Transverse colon (tissue), 4 donors: ENCODE measurements at places on chromosomes 1 and 21. TPM values are rescaled to one million over a fixed set of nuclear protein-coding genes. Genes with fewer than 3 reads are reported as not detected.
A peak's percentile ranks its signal among the peaks of the same experiment; 100 is the strongest.

DNA sequence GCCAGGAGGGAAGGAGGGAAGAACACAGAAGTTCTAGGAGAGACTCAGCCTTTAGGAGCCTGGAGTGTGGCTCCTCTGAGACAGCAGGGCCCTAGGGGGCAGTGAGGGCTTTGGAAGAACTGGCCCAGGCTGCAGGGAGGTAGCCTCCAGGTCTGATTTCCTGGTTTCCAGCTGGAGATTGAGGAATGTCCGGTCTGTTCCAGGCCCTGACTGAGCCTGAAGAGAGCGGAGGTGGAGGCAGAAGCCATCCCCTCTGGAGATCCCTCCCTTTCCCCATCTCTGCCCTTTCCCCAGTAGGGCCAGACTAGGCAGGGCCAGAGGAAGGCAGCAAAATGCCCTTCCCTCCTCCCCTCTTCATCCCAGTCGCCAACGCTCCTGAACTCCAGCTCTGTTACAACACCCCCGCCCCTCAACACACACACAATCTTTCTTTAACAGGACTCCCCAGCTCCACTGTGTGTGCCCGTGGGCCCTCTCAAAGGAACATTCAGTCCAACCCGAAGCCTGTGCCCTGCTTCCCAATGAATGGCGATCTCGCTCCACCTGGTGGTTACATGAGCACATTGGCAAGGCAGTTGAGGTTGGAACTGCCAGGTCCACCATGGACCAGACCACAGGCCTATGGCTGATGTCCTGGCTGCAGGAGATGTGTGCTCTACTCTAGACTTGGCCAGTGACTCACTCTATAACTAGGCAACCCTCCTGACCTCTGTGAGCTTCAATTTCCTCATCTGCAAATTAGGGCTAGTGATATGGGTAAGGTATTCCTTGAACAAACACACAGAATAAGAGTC, 32.0 kb downstream of the MAP7D1 start:
- H3K27ac ChIP-seq, result peak overlapping the region; percentile 87
- no peaks in the 10 kb centered on the region for H3K4me1 ChIP-seq
- H3K27me3 ChIP-seq, result no peaks in the 10 kb centered on the region
- no peak overlapping the region for H3K4me3 ChIP-seq
- peak; percentile 88 for DNase-seq
- H3K36me3 ChIP-seq, result no peaks in the 10 kb centered on the region

- no peaks in the 10 kb centered on the region for H3K36me3 ChIP-seq
- no peak for DNase-seq
- H3K4me3 ChIP-seq, result no peak overlapping the region
- no peaks in the 10 kb centered on the region for H3K27me3 ChIP-seq
- peaks cover 2% of the 10 kb centered on the region for H3K4me1 ChIP-seq
These were observed 38.7 kb downstream of the RUNX1 start for GRCh38 chr21:35010447-35010846.

DNA sequence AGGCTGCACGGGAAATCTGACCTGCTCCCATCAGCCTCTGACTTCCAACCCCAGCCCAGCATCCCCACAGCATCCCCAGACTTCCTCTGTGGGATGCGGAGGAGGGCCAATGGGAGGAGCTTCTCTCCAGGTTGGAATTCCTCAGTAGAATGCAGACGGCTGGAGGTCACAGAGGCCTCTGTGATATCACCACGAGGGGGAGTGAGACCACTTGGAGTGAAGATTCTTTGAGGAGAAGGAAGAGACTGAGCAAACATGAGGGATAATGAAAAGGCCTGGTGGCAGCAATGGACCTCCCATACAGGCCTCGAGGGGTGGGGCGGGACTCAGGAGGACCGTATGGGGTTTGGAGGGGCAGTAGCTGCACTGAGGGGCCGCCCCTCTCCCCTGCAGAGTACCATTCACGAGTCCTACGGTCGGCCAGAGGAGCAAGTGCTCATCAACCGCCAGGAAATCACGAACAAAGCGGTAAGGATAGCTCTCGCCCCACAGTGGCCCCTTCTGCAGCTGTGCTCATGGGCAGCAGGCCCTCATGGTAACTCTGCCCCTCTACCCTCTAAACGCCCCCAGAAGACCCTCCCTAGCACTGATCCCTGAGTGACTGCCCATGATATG, at the start of gene CATSPER4:
CATSPER4 (plus strand) TSS at position 230 of the 615 bp plus-strand sequence; CDS start at position 256, 26 bp downstream.
- H3K27me3 ChIP-seq, result no peaks in the 10 kb centered on the region
- no peak within 1 kb of the TSS for H3K4me3 ChIP-seq
- no peak within 1 kb of the TSS for H3K27ac ChIP-seq
- no peak for DNase-seq

- no peaks in the 10 kb centered on the region for H3K4me1 ChIP-seq
- no peak for DNase-seq
- H3K36me3 ChIP-seq, result no peaks in the 10 kb centered on the region
- H3K27me3 ChIP-seq, result no peaks in the 10 kb centered on the region
- H3K27ac ChIP-seq, result no peak overlapping the region
- no peak overlapping the region for H3K4me3 ChIP-seq
These were observed 40.3 kb downstream of the RPE65 start for GRCh38 chr1:68409426-68409825.

- no peak for DNase-seq
- H3K36me3 ChIP-seq, result no peaks in the 10 kb centered on the region
- H3K27ac ChIP-seq, result no peak overlapping the region
- no peaks in the 10 kb centered on the region for H3K27me3 ChIP-seq
- no peak overlapping the region for H3K4me3 ChIP-seq
- H3K4me1 ChIP-seq, result peaks cover 9% of the 10 kb centered on the region
These were observed 57.8 kb downstream of the BCAR3 start for GRCh38 chr1:93623875-93624274.

DNA sequence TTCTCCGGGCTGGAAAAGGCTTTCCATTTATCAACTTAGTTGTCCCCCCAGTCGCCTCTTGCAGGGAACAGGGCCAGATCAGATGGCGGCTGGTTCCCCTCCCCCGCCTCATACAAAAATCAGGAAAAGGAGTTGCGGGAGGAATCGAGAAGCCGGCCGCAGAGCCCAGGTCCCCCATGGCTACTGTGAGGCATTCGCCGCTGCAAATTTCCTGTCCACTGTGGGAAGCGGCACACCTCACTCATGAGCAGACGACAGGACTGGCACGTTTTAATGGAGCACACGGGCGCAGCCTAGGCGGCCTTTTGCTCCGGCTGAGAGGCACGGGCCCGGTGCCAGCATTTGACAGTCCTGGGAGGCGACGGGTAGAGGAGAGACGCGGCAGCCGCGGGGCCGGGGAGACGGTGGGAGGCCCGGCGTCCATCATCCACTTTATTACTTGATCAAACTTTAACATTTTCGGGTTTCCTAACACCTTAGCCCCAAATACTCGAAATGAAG, 1.1 kb downstream of the GNG4 start:
- H3K27ac ChIP-seq, result no peak overlapping the region
- no peaks in the 10 kb centered on the region for H3K36me3 ChIP-seq
- DNase-seq, result peak; percentile 64

DNA sequence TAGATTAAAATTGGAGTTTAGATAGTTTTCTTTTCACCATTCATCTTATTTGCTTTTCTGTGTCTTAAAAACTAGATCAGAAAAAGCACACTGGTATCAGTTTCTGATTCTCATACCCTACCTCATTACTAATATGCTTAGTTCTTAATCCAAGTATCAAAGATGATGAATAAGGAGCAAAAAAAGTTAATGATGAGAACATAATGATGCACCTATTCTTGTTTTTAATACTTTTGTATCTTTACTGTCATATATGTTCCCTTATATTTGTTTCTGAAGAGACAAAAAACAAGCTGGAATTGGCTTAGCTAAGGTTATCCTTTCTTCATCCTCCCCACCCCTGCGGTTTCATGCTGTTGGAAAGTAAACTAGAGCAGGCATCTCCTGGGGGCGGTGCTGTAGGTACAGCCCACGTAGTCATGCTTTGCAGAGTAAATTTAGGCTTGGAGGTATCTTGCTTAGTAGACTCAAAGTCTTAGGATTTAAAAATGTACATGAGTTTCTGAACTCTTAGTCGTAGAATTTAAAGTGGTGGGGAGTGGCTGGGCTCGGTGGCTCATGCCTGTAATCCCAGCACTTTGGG, 16.4 kb downstream of the CNIH4 start:
- peaks cover 62% of the 10 kb centered on the region for H3K36me3 ChIP-seq
- no peak overlapping the region for H3K27ac ChIP-seq
- DNase-seq, result no peak
- H3K4me1 ChIP-seq, result no peaks in the 10 kb centered on the region

DNA sequence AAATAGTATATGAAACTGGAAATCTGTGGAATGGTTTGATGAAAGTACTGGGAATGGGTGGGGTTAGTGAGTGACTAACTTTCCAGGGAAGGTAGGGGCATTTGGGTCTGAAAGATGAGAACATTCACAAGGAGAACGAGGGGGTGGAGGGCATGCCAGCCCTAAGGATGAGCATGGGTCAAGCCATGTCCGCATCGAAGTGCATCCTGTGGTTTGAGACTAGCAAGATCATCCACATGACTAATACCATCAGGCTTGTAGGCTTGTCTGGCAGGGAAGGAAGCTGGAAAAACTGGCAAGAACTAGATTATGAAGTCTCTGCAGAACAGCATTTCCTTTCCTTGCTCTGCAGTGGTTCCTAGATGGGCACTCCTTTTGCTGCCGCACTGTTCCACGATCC, 70.4 kb upstream of the UBE2U start:
- no peak overlapping the region for H3K27ac ChIP-seq
- no peaks in the 10 kb centered on the region for H3K27me3 ChIP-seq
- no peaks in the 10 kb centered on the region for H3K4me1 ChIP-seq
- DNase-seq, result no peak
- no peaks in the 10 kb centered on the region for H3K36me3 ChIP-seq

DNA sequence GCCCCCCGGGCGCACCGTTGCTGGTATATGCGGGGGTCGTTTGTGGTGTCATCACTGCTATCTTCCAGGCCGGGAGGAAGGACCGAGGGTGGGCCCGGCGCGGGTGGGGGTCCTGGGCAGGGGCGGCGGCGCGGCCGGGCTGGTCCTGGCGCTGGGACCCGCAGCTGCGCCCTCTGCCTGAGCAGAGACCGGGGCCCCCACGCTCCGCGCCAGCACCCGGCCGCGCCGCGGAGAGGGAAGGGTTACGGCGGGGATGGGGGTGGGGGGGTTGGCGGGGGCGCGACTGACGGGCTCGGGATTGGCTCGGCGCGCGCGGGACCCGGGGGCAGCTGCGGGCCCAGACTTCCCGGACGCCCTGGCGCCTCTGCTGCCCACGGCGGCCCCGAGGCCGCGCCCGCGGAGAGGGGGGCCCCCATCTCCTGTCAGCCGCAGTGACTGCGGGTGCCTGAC, 13.8 kb upstream of the SAMD11 start:
- peak; percentile 7 for DNase-seq
- peak overlapping the region; percentile 14 for H3K4me3 ChIP-seq
- peaks cover 75% of the 10 kb centered on the region for H3K27me3 ChIP-seq
- H3K27ac ChIP-seq, result no peak overlapping the region
- H3K4me1 ChIP-seq, result peaks cover 20% of the 10 kb centered on the region

DNA sequence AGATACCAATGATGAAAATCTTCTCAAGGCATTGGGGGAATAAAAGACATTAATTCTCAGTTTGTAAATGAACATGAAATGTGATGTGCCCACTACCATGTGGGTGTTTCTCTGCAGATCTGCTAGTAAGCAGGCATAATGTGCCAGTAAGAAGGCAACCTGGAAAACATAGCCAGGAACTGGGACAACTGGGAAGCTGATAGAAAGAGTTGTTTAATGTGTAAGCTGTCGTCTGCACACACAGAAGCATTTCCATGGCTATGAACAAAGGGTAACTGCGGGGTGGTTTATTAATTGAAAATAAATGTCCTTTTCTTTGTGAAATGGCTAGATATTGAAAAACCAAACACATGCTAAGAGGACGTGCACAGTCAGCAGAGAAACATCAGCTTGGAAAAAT, 52.0 kb downstream of the ZC3H11B start:
- no peaks in the 10 kb centered on the region for H3K4me1 ChIP-seq
- H3K27me3 ChIP-seq, result no peaks in the 10 kb centered on the region

- no peaks in the 10 kb centered on the region for H3K4me1 ChIP-seq
- no peaks in the 10 kb centered on the region for H3K27me3 ChIP-seq
- no peak for DNase-seq
- no peaks in the 10 kb centered on the region for H3K36me3 ChIP-seq
- H3K4me3 ChIP-seq, result no peak overlapping the region
These were observed 113.5 kb downstream of the XCL2 start for GRCh38 chr1:168430321-168430720.

DCST1 gene
- total RNA-seq, result 0.32 TPM

SLC44A5 gene
- total RNA-seq, result 2.2 TPM

DPYD gene
- total RNA-seq, result 11.2 TPM

F11R gene
- 117 TPM for total RNA-seq

RNF2 gene
- 15.2 TPM for total RNA-seq

LAMC2 gene
- total RNA-seq, result 25.9 TPM

LRIG2 gene
- 9.4 TPM for total RNA-seq

BRDT gene
- total RNA-seq, result not detected
